ENCODE measurements at places on chromosomes 11 and 22.

- no peak for DNase-seq
Measured at GRCh38 chr11:34928960-34929680, 12.7 kb downstream of the PDHX start.

- DNase-seq: no peak
Measured at GRCh38 chr11:15882876-15883454, 473.4 kb downstream of the SOX6 start.

GRCh38 chr11:77115181-77115611, 12.6 kb downstream of the OMP start:
- DNase-seq: no peak

DNA sequence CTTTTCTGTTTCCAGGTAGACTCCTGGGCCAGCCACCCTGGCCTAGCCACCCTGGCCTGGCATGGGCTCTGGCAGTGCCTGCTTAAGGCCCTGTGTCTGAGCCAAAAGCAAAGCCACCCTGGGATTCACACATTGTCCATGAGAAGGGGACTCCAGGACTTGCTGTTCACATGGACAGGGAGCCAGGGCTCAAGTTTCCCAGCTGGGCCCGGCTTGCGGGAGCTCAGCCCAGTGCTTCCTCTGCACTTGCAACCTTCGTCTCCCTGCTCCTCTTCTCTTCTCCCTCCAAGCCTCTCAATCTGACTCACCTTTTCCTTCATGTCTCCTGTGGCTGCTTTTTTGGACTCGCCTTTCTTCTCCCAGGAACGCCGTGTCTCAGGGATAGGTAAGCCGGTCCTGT, 130.3 kb downstream of the MICAL2 start:
- DNase-seq: no peak

DNA sequence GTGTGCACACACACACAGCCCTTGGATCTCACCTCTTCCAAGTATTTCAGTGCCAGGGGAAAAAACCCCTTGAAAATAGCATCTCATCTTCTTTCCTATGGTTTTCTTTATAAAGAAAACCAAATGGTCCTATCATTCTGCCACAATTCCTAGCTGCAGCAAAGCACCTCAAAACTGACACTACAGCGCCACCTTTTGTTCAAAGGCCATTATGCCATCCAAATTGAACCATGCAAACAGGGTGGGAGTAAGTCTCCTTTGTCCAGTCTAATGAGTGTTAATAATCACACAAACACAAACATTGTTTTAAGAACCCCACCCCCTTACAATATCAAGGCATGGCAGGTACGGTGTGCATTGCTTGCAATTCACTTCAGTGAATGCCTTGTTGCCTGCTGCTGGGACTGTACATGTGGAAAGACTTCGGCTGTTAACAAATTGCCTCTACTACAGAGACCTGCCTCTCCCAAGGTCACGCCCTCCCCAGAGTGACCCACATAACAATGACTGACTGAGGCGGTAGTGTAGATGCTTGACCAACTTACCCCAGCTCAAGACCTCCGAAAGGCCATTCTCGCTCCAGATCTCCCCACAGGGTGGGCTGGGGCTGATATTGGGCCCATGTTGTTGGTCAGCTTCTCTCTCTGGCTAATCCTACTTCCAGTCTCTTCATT, 31.7 kb downstream of the FAM181B start:
- peak; percentile 4 for DNase-seq

DNA sequence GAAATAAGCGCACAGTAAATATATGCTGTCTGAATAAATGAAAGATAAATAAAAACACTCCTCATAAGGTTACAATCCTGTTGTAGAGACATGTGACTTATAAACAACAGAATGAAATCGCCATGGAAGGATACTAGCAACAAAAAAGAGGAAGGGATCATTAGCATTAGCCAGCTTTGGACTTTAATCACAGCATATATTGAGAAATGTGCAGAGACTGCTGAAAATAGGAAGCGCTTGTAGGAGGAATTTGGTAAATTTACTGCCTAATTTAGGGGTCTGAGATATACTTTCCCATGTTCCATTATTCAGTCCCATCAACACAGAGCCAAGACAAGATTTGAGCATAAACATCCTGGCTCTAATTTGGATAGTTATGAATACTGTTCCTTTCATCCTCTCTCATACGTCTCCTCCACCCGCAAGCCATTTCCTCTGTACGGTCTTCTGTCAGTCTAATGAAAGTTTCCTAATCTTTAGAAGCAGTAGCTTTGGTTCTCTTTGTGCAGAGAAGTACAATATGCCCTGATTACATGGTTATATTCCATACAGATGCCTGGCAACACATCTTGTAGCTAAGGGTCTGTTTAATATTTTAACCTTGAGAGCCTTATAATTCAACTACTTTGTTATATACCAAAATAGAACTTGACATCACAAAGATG, 37.1 kb upstream of the AKIP1 start:
- DNase-seq: no peak

DNA sequence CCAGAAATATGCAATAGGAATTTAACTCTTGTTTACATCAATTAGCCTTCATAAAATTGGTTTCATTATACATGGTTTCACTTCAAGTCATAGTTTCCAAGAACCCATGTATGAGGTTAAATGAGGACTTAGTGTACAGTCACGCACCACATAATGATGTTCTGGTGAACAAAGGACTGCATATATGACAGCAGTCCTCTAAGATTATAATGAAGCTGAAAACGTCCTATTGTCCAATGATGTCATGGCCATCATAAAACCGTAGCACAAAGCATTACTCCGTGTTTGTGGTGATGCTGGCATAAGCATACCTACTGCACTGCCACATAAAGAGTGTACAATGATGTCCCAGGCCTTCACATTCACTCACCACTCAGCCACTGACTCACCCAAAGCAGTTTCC, 31.1 kb downstream of the SMCO4 start:
- no peak for DNase-seq

DNA sequence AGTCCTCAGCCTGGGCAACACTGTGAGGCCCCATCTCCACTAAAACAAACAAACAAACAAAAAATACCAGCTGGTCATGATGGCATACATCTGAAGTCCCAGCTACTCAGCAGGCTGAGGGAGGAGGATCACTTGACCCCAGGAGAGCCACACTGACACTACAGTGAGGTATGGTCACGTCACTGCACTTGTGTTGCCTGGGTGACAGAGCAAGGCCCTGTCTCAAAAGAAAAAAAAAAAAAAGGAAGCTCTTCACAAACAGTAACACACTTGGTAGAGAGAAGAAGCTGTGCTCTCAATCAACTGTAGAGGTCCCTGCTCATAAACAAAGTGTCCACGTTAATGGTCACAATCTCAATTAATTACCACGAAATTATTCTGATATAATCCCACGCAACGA, 401.6 kb upstream of the CCDC90B start:
- no peak for DNase-seq

- DNase-seq: no peak
Measured at GRCh38 chr22:32475468-32476010, 928 bp downstream of the FBXO7 start.

GRCh38 chr11:115112754-115113153, 391.5 kb downstream of the CADM1 start:
- peak; percentile 2 for DNase-seq

GRCh38 chr22:47816863-47817210, 1054.4 kb downstream of the TBC1D22A start:
- DNase-seq: no peak

- no peak for DNase-seq
Measured at GRCh38 chr22:23302171-23303002, 122.1 kb downstream of the BCR start.
